Activated T-cell treated with anti-CD3 and anti-CD28 coated beads, Interleukin-2, amount 50 U/mL, for 48 hours (primary cell): ENCODE measurements at places on chromosomes 2 and 18.

GRCh38 chr2:232537079-232537478, 2.4 kb upstream of the CHRNG start:
- DNase-seq: no peak

DNA sequence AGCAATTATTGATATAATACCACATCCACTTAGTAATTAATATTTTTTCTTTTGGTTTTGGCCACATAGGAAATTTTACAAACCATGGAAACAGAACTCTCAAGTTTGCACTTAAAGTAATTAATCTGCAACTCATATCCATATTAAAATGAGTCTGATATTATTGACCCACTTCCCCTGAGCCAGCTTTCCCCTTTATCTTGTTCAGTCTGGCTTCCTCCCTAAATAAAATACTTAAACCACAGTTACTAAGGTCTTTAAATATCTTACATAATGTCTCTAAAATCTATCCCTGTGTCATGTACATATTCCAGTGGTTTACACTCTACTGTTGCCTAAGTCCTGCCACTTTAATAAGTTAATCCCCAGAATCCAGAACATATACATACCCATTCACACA, 564.9 kb upstream of the FSHR start:
- DNase-seq: no peak

GRCh38 chr2:25885933-25886332, 7.6 kb upstream of the ASXL2 start:
- no peak for DNase-seq

DNA sequence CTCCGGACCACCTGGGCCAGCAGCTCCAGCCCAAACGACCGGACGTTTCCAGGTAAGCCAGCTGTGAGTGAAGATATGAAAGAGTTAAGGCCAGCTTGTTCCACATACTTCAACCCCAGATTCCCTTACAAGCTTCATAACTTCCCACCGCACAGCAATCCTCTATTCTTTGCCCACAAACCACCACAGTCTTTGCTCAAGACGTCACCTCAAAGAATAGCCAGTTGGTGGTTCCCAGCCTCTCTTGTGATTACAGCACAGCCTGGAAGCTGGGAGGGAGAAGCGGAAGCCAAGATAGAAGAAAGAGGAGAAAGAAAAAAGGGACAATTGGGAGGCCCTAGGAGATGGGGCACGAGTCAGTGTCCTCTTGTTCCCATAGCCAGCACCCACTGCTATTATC, 70.6 kb downstream of the NRP2 start:
- no peak for DNase-seq

GRCh38 chr2:128716299-128716721, 397.6 kb upstream of the HS6ST1 start:
- no peak for DNase-seq

DNA sequence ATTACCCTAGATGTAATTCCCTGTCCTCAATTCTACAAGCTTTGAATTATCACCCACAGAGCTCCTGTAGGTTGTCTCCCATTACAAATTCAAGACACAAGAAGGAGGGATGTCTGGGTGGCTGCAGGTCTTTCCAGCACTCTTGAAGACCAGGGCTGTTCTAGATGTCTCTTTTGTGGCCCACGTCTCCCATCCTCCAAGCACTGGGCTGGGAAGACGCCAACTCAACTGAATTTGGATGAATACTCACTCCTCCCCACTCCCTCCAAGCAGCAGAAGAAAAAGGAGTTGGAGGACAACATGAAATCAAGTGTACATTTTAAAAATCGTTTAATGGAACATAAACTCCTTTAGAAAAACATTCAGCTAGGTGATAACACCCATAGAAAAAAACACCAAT, 31.2 kb downstream of the SMAD7 start:
- no peak for DNase-seq

DNA sequence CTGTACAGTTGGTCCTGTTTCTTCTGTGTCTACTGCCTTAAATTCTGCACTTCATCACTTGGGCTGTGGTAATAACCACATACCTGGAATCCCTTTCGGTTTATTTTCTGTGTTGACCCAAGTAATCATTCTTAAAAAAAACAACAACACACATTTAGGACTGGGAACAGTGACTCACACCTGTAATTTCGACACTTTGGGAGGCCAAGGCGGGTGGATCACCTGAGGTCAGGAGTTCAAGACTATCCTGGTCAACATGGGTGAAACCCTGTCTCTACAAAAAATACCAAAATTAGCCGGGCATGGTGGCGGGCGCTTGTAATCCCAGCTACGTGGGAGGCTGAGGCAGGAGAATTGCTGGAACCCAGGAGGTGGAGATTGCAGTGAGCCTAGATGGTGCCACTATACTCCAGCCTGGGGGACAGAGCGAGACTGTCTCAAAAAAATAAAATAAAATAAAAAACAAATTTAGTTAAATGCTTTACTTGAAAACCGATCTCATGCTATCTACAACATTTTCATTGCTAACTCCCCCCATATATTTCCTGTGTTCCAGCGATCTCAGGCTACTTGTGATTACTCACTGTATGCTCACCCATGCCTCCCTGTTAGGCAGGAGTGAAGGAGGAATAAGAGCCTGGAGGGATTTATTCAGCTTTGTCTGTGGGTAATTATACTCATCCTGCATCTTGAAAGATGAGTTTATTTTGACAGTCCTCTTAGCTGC, 18.2 kb downstream of the ACSL3 start:
- no peak for DNase-seq
